ENCODE measurements at places on chromosomes 12 and 14.
A peak's percentile ranks its signal among the peaks of the same experiment; 100 is the strongest.

DNA sequence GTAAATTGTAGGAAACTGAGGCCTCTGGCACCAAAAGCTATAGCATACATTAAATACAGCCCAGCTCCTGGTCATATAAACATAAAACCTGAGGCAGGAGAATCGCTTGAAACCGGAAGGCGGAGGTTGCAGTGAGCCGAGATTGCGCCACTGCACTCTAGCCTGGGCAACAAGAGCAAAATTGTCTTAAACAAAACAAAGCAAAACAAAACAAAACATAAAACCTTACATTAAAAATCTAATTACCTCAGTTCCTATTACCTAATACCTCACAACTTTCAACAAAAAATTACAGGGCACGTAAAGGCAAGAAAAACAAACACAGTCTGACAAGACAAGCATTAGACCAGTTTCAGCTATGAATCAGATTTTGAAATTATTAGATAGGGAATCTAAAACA is 36.7 kb downstream of the TMEM116 start:
- no peak for DNase-seq

DNA sequence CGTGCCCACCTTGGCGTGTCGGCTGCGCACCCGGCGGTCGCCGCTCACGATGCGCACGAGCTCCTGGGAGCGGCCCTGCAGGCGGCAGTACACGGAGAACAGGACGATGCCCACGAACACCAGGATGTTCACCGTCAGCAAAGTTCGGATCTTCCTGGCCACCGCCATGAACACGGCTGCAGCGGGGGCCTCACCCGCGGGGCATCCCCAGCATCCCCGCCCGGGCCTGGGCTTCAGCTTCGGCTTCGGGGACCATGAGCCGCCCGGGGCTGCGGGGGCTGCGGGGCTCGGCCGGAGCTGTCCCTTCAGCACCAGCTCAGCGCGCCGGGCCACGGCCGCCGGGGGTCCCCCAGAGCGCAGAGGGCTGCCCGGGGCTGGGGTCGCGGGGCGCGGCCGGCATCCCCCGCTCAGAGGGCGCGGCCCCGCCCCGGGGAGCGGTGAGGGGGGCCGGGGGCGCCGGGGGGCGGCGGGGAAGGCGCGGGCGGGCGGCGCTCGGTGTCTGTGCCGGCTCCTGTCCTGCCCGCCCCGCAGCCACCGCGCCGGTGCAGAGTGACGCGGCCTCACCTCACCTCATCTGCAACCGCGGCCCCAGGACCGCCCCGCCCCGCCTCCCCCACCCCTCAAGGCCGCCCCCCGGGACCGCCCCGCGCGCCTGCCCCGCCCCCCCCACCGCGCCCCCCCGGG is at the start of gene GALNT9:
Gene GALNT9, minus strand, starts transcription at position 554 of the 684 bp plus-strand sequence. Its CDS starts 386 bp downstream, at position 168.
- DNase-seq: peak; percentile 37

- no peak for DNase-seq
Observed at GRCh38 chr12:1445807-1446206, 148.6 kb downstream of the FBXL14 start.

GRCh38 chr12:15038137-15038536 is 65.3 kb downstream of the PDE6H start:
- DNase-seq: no peak

DNA sequence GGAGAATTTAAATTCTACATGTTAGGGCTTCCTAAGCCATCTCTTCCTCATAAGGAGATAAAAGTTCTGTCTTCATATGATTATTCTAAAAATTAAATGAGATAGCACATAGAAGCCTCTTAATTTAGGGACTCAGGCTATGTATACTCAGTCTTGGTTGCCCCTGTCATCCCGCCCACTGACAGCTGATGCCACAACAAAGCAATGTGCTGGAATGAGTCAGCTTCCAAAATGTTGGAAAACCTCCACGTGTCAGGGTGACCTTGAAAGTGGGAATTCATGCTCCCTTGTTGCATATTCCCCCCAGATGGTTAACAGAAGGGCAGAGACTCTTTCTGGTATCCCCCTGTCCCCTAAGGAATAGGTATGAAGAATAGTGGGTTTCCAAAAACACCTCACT is 238.0 kb upstream of the DDHD1 start:
- no peak for DNase-seq

DNA sequence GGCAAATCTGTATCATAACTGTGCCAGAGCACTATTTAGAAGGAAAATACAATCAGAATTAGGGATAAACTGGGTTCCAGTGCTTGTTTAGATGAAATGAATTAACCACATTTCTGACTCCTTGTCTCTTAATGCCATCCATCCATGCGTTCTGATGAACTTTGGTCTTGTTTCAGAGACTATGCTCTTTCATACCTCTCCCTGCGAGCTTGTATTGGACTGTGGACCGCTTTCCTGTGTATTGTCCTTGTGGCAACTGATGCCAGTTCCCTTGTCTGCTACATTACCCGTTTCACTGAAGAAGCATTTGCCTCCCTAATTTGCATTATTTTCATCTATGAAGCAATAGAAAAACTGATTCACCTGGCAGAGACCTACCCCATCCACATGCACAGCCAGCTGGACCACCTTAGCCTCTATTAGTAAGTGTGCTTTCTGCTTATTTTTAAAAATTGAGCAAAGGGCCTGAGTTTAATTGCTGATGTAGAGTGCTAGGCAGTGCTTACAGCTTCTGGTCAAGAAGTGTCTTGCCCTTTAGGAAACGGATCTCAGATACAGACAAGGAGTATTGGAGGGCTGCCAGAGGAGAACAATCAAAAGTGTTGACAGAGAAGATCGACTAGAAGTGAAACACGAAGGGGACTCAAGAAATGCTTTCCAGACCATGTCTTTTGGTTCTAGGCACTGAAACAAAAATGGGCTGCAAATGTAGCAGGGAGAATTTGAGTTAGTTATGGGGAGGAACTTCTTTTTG is 46.7 kb downstream of the SLC4A8 start:
- DNase-seq: no peak

- DNase-seq: no peak
Observed at GRCh38 chr14:100552524-100553125, 34.6 kb downstream of the BEGAIN start.

DNA sequence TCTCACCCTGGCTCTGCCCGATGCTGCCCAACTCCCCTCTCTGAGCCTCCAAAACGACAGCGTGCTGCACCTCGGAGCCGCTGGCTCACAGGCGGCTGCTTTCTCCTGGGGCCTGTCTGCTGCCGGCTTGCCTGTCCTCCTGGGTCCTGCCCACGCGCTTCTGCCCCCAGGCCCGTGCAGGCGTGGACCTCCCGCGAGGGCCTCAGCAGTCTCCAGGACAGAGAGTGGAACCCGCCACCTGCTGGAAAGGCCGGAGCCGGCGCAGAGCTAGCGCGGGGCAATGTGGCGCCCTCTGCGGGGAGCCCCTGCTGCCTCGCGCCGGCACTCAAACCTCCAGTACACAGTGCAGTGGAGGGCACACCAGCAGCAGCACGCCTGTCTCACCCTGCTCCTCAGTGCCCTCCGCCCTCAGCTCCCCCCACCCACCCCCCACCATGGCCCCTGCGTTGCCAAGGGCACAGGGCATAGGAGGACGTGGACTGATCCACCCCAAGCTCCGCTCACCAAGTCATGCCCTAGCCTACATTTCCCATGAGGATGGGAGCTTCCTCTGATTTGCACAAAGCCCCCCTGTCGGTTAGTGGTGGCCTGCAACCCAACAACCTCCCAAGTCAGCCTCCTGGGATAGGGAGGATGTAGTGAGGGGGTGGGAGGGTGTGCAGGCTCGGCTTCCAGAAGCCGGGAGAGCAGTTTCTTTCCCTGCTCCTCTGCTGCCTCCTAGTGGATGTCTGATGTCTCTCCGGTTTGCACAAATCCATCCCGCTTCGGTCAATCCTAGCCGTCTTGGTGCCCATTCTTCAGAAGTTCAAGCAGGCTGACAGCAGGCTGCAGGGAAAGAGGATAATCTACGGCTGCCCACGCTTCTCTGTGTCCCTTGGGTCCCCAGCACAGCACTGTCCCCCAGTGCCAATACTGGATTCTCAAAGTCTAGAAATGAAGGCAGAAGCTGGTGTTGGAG is 25.2 kb downstream of the KRT8 start:
- peak; percentile 92 for DNase-seq

GRCh38 chr14:67996235-67996634 is 176.7 kb downstream of the RAD51B start:
- no peak for DNase-seq

DNA sequence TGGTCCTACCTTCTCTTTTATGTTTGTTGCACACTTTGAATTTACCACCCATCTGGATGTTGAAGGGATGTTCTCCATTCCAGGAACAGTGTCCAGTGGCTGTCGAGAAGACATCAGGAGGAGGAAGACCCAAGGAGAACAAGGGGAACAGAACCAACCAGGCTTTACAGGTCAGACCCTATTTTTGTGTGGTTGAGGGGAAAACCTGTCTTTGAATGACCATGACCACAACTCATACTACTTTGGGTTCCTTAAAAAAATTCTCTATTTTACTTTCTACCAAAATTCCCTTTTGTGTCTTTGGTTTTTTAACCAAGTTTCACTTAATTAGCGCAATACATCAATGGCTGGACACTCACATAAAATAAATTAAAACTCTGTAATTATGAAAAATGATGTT is 78.7 kb downstream of the PLXNC1 start:
- DNase-seq: no peak

GRCh38 chr12:57611108-57611826 is at the start of gene ARHGEF25:
Gene ARHGEF25 (plus strand): TSS chr12:57611435. CDS start chr12:57611895, 460 bp downstream.
- DNase-seq: peak; percentile 50

GRCh38 chr12:3179731-3180130 is 102.6 kb downstream of the TSPAN9 start:
- no peak for DNase-seq

- DNase-seq: no peak
Observed at GRCh38 chr14:104087505-104087904, 2.0 kb downstream of the ASPG start.

GRCh38 chr12:124639122-124639806 is 71.9 kb upstream of the NCOR2 start:
- no peak for DNase-seq

GRCh38 chr12:29505122-29505521 is 7.6 kb upstream of the OVCH1 start:
- DNase-seq: no peak

DNA sequence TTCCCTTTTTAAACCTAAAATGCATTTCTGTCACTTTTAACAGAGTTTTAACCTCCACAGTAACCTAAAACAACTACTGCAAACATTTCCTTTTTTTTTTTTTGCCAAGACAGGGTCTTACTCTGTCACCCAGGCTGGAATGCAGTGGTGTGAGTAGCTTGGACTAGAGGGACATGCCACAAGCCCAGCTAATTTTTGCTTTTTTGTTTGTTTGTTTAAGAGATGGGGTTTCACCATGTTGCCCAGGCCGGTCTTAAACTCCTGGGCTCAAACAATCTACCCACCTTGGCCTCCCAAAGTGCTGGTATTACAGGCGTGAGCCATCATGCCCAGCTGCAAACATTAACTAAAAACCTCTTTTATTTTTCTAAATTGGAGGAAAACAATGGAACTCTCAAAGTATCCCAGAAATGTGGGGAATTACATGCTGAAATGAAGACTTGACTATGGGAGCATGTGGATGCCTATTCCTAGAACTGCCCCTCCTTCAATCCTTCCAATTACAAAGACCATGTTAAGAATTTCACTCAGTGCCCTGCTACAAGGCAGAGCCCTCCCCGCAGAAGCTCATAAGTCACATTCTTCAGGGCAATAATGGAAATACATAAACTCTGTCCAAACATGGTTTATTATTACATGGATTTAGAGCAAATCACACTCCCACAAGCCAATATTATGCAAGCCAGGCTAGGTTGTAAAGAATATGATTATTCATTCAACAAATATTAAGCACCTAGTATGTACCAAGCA is 66.9 kb downstream of the C12orf56 start:
- no peak for DNase-seq

GRCh38 chr12:132596016-132596415 is 14.4 kb downstream of the LRCOL1 start:
- DNase-seq: no peak
